Karpas-422 (cell line): ENCODE measurements at places on chromosomes 5 and 9. TPM values are rescaled to one million over a fixed set of nuclear protein-coding genes. Genes with fewer than 3 reads are reported as not detected.

- no peak for DNase-seq
Observed at GRCh38 chr9:136846376-136847087, 2.7 kb upstream of the PHPT1 start.

DNA sequence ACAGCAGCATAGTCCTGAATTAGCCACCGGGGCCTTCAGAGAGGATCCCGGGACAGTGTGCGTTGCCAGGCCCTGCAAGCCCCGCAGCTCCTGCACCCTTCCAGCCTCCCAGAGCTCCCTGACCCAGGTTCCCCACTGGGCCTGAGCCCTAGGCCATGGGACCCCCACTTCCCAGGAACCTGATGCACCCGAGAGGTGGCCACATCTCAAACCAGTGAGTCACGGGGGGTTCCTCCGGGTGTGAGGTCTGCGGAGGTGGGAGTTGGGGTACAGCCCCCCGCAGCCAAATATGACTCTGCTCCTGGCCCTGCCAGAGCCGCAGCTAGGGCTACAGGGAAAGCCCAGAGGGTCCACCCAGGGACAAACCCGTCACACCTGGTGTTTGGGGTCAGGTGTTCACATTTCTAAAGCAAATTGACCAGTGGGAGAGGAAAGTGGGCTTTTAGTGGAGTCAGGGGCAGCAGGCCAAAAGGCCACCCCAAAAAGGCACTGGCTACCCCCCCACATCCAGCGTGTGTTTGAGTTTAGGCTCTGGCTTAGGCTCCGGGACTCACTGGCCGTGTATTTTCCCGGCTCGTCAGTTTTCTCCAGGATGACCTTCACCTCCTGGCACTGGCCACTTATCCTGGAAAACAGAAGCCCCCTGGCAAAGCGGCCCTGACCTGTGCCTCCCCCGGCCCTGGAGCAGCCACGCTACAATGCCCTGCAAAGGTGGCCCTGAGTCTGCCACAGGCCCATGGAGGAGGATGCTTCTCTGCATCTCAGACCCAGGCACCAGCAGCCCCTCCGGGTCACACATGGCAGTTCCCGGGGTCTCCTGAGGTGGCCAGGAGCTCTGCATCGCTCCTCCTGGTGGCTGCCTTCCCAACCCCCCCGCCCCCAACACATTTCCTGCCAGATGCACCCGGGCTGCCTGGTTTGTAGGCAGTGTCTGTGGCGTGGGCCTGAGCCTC is 17.4 kb upstream of the OBP2B start:
- DNase-seq: no peak

- no peak for DNase-seq
Observed at GRCh38 chr5:113705657-113706056, 192.2 kb downstream of the YTHDC2 start.

PCDHGA4 gene
- 11.1 and 13.5 TPM in 2 replicates for total RNA-seq

DNA sequence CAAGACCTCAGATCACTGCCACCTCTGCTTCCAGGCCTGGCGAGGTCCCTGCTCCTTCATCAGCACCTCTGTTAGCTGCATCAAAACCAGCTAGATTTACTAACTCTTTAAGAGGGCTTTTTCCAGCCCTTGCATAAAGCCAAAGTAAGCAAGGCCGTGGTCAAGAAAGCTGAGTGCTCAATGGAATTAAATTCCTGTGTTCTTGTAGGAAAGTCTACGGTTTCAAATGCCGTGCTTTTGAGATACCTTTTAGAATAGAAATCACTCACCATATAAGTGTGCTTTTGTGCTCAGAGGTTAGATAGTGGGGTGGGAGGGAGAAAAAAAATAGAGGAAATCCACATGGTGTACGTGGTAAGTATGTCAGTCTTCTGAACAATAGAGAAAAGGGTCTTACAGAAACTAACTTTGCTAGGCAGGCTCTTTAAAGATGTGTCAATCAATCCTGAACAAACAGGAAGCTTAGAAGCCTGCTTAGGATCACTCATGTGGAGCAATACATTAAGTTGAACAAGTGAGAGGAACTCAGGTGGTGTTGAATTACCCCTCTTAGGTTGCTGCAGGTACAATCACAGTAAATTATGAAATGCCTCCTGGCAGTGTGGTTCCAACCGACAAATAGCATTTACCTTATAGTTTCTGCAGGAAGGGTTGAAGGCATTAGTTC is 79.7 kb downstream of the SEMA6A start:
- DNase-seq: no peak

DNA sequence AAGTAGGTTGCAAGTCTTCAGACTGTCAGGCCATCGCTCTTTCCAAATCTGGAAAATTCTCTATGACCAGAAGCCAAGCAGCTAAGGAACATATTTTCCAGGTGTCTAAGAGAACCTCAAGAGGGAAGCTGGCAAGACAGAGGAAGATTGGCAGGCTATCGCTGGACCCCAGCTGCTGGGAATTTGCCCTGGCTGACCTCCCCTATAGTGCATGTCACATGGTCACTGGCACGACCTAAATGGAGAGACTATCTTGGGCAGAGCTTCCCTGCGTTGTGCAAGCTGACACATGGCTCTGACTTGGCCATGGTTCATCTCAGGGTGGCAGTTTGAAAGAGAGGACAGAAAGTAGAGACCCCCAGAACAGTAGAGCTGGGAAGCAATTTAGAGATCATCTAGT is 104.9 kb upstream of the ZNF618 start:
- DNase-seq: no peak

GRCh38 chr5:115389799-115390382 is 93.4 kb upstream of the CCDC112 start:
- DNase-seq: peak; percentile 66

DNA sequence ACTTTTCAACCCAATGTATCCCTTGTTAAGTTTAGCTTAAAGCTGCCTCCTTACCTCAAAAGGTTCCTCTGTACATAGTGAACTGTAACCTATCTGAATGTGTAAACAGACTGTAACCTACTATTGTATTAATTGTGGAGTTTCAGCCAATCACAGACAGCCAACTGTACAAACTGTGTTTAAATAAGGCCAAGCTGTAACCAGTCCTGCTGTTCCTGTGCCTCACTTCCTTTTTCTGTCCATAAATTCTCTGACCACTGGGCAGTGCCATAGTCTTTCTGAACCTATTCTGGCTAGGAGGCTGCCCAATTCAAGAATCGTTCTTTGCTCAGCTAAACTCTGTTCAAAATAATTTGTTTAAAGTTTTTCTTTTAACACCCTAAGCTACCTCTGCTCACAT is 74.7 kb upstream of the DAPK1 start:
- no peak for DNase-seq

DNA sequence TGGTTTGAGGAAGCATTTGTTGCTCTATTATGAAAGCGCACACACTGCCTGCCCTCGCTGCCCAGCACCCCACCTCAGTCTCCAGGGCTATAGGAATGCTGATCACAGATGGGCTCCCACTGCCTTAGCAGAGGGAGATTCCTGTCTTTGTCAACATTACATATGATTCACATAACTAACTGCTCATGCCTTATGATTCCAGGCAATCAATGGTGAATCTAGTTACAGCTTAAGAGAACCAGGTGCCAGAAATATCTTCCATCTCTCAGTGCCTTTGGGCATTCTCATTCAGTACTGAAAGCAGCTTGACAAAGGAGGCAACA is 458.9 kb upstream of the C9orf72 start:
- no peak for DNase-seq

DNA sequence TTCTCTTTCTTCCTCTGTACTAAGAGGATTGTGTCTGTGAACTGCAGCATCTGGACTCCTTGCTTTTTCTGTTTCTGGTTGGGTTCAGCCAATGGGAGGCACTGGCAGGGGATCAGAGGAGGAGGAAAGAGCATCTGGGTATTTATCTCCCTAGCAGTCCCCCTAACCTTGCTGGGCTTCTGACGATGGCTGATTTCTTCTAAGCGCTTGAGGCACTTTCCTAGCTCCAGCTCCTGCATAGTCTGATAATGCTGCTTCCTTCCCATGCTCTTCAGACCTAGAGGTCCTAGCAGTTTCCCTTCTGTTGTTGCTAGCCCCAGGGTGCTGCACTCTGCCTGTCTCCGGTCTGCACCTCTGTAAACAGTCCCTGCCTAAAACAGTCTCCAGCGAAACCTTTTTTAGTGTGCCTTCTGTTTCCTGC is 225.1 kb downstream of the PDZD2 start:
- DNase-seq: no peak

PCDH1 gene
- not detected in 2 replicates for total RNA-seq

DNA sequence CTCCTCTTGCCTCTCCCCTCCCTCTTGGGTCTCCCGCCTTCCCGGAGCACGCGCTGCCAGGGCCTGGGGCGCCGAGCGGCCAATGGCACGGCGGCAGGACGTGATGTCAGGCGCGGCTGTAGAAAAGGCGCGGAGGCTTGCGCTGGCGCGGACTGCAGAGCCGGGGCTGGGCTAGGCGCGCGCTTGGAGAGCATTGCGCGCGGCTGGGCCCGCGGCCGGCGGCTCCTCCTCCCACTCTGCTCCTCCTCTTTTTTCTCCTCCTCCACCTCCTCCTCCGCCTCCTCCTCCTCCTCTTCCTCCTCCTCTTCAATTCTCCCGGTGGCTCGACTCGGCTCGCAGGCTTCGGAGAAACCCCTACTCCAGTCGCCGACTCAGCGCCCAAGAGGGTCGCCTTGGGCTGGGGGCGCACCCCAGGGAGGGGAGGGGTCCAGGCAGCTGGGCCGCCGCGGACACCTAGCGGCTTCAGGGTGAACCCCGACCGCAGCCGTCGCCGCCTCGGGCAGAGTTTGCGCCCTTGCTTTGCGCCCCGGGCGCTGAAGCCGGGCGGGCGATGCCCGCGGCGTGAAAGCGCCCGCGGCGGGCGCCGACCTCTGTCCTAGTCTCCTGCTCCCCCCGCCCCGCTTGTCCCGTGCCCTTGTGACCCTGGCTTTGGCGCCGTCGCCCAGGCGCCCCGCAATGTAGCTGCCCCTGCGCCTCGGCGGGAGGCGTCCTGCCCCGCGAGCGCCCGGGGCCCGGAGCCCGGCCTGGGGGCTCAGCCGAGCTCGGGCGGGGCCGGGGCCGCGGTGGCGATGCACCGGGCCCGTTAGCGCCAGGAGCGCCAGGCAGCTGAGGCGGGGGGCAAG is at the start of gene LHX2:
TSS of gene LHX2 (plus strand) at position 309 of the 842 bp plus-strand sequence. CDS start 581 bp downstream, outside the sequence.
- DNase-seq: no peak

DNA sequence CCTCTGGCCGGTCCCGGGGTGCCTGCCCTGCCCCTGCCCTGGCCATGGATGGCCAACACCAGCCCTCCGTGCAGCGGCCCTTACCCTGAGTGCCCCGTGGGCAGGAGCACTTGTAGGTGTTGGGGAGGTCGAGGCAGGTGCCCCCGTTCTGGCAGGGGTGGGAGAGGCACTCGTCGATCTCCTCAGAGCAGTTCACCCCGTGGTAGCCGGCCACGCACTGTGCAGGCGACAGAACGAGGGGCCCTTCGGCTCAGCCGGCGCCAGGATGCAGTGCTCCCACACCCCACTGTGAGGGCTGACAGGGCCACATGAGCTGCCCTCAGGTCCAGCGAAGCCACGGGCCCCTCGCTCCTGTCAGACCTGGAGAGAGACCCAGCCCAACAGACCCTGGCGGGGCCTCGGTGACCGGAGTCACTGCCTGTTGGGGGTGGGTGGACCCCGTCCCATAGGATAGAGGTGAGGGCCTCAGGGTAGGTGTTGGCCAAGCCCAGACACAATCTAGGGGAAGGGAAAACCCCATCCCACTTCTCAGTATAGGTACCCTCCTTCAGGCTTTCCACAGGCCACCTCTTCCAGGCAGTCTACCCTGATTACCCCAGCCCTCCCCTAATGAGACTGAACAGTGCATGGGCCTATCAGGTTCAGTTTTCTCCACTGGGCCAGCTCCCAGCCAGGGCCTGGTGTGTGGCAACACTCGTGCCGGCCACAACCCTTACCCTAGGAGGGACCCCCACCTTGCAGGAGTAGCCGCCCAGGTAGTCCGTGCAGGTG is 24.6 kb upstream of the SEC16A start:
- no peak for DNase-seq

DNA sequence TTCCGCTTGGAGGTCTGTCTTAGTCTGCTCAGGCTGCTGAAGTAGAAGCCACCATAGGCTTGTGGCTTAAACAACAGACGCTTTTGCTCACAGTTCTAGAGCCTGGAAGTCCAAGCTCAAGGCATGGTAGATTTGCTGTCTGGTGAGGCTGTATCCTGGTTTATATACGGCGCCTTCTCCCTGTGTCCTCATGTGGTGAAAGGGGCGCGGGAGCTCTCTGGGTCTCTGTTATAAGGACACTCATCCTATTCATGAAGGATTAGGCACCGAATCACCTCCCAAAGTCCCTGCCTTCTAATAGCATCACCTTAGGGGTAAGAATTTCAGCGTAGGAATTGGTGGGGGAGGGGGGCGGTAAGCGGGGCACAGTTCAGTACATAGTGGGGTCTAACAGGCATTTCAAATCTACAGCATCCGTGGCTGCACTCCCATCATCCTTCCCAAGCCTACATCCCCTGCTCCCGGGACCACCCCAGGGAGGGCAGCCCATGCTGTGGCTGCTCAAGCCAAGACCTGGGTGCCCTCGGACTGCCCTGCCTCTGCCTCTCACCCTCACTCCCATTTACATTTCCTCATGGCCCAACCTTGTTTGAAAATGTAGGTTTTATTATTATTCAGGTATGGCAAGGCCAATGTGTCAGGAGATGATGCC is 15.1 kb upstream of the LPCAT1 start:
- no peak for DNase-seq

SCGB3A2 gene
- not detected in 2 replicates for total RNA-seq

DNA sequence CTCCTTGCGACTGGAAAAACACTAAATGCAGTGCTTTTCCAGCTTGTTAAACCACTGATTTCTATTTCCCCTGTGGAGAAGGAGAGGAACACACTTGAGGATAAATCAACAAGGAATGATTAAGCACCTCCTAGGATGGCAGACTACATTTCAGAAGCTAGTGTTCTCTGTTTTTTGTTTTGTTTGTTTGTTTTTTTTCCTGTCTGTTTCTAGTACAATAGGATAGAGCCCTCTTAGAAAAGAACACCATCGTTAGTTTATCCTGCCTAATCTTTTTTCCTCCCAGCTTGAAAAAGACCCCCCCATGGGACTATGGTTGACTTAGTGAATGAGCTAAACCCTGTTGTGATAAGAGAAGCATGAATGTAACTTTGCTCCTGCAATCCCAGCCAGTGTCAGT is 3.9 kb upstream of the TAL2 start:
- DNase-seq: no peak

DNA sequence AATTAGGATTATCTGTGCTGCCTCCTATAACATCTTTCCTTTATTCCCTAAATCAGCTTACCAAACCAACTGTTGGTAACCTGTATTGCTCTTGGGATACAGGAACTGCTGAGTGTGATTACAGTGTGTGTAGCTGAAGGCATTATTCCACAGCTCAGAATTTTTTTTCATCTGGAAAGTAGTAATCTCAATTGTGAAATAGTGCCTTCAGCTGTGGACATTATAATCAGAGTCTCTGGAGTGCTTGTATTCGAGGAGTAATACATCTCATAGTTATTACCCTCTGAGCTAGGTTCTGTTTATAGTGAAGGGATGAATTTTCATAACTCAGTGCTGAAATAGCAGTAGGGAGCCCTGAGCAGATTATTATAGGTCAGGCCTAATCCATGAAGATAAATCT is 199.5 kb downstream of the MAST4 start:
- DNase-seq: no peak

DNA sequence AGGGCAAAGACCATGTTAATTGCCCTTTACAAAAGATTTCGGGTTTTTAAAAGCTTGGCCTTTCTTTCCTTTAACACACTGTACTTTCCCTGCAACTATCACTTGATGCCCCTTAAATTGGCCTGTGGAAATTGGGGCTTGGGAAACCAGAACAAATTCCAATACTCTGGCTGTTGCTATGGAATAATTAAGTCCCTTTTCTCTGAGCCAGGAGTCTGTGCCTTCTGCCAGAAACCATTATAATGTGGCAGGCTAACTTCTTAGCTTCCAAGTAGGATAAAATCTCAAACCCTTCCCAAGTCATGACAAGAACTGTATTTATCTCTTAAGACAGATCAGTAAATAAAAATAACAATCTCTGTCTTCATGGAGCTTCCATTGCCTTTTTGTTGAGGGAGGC is 1.1 kb upstream of the SPINK1 start:
- DNase-seq: no peak

IL9 gene
- not detected in 2 replicates for total RNA-seq
